ENCODE measurements at places on chromosomes 4 and X.
A peak's percentile ranks its signal among the peaks of the same experiment; 100 is the strongest.

GRCh38 chr4:70958681-70959080 is 34.8 kb upstream of the DCK start:
- no peak for DNase-seq

- DNase-seq: no peak
Observed at GRCh38 chr4:72527038-72527646, 41.9 kb downstream of the ADAMTS3 start.

- no peak for DNase-seq
Observed at GRCh38 chrX:41435708-41436107, 11.4 kb upstream of the NYX start.

DNA sequence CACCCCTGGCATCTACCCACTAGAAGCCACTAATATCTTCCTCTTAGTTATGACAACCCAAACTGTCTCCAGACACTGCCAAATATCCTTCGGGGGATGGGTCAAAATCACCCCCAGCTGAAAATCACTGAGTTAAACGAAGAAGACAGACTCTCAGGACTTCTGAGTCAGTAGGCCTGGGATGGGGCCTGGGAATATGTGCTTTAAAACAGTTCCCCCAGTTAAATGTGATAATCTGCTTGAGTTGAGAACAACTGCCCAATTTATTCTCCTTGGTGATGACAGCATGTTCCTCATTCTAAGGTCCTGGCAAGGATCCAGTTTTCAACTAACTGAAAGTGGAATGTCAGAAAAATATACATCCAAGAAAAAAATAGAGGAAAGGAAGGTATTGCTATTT is 52.4 kb downstream of the CBLL2 start:
- no peak for DNase-seq

DNA sequence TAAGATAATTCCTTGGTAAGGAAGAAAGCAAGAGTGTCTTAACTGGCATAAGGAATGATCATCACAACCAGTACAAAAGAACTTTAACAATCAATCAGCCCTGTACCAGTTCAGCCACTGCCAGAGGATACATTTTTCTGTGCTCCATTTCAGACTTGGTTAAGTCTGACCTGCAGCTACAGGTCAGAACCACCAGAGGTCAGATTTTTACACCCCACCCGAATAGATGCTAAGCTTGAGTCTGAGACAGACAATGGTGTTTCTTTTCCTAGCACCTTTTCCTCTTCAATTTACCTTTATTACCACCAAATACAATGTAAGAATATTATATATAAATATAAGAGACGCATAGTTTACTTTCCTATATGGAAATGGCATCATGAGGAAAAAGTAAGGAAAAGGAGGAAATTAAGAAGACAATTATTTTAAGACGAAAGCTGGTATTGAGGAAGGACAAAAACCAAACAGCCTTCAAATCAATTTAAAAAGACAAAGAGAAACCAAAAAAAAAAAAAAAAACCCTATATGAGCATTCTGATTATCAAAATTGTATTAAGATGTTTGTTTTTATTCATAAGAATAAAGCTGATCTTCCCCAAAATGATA is 215.3 kb upstream of the TTC29 start:
- DNase-seq: peak; percentile 19

DNA sequence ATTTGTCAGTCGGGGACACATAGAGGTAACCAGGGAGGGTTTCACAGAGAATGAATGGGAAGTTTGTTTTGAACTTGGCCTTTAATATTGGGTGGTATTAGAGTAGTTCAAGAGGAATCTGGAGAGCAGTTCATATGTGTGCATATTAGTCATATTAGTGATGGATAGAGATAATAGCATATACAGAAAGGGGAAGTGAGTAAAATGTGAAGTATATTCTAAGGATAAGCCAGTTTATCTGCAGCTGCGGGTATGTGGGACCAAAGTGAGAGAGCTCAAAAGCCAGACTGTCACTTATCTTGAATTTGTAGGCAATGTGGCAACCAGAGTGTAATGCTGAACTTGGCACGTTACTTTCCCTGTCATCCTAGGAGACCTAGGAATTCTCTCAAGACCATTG is 169.9 kb downstream of the AFF2 start:
- DNase-seq: no peak

DNA sequence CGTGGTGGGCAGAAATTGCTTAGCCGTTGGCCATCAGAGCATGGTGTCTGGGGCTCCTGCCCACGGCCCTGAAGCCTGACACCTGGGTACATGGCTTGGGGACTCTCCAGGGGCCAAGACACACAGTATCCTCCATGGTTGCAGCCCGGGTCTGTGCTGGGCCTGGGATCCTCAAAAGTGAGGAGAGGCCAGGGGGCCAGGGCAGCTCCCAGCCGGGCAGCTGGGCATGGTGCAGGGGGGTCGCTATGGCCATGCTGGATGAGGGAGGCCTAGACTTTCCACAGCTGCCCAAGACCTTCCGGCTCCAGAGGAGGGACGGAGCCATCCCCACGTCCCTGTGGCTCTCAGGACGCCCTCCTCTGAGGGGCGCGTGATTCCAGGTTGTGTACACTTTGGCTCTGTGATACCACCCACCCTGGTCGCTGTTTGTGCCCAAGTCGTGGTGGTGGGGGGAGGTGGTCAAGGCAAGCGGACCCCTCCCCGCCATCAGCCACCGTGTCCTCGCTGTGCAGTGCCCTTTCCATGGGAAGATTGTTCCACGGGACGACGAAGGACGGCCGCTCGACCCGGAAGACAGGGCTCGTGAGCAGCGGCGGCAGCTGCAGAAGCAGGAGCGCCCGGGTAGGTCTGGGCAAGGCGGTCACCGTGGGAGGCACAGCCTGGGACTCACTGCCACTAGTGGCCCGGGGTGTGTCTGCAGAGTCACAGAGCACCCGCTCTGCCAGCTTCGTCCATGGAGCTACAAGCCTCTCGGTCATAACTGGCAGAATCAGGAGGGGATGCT is 25.7 kb downstream of the NKX1-1 start:
- no peak for DNase-seq

GRCh38 chr4:59727745-59728144 is 1472.4 kb upstream of the ADGRL3 start:
- no peak for DNase-seq

GRCh38 chrX:115333446-115333845 is 43.9 kb downstream of the LUZP4 start:
- DNase-seq: no peak

GRCh38 chr4:133775881-133776280 is 425.7 kb downstream of the PABPC4L start:
- DNase-seq: no peak

GRCh38 chr4:25837107-25837506 is 25.7 kb downstream of the SEL1L3 start:
- DNase-seq: no peak

GRCh38 chr4:139814323-139815015 is 148.8 kb downstream of the MGST2 start:
- DNase-seq: no peak

- DNase-seq: no peak
Observed at GRCh38 chr4:99848591-99849001, 32.0 kb downstream of the DAPP1 start.

DNA sequence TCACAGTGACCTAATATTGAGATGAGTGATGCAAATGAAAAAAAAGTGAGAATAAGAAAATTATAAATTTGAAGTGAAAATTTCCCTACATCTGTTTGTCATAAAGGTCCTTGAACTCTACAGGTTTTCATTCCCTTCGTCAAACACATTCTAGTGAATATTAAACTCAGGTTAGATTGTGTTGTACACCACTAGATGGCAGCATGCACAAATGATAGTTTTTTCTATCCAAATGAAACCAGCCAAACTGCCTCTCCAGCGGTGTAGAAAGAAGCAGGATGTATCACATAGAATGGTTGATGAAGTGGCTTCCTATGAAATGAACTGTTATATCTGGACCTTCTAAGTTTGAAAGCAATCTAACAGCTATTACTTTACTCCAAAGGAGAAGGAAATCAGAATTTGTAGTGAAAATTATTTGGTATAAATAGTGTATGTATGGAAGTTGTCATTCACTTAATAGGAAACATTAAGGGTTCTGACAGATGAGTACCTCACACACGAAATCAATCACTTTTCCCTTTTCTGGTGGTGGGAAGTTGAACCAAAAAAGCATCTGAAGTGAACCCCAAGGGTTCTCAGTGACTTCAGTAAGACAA is 382.7 kb downstream of the UNC5C start:
- peak; percentile 15 for DNase-seq

DNA sequence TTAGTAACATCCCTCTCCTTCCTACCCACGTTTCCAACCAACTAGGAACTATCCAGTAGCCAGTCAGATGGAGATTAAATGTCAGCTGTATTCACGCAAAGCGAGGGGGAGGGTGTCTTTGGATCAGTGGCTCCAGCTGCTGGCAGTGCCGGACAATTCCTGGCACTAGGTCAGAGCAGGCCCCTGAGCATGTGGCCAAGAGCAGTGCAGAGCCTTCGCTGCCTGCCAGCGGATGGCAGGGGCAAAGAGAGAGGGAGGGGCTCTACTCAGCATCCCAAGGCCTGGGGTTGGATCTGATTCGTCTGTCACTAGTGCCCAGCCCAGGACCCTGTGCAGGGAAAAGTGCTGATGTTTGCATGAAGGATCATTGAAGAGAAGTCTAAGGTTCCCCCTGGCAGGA is 28.7 kb upstream of the JAKMIP1 start:
- no peak for DNase-seq

DNA sequence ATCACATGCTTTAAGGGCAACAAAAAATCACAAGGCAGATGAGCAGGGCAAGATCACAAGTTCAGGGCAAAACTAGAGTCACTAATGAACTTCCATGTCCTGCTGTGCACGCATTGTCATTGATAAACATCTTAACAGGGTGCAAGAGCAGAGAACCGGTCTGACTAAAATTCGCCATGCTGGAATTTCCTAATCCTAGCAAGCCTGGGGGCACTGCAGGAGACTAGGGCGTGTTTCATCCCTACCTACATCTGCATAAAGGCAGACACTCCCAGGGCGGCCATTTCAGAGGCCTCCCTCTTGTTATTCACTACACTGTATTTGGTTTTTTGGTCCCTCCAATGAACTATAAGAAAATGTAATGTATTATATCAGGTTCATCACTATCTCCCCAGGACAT is 203.6 kb downstream of the ARHGEF9 start:
- DNase-seq: no peak

DNA sequence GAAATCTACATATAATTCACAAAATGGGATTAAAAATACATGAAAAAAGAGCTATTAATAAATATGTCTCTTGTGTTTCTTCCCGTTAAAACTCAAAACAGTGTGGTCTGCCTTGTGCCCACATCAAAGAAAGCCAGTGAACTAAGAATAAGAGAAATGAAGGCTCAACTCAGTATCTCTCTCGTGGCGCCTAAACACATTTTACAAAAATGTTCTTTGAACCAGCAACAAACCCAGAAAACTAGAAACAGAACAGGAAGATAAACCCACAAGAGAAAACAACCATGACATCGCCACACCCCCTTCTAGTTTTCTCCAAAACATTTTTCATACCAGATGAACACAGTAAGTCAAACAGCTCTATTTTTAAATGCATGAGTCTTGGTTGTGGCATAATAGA is 130.1 kb downstream of the DCHS2 start:
- no peak for DNase-seq

GRCh38 chr4:2497931-2498330 is 29.0 kb downstream of the RNF4 start:
- DNase-seq: no peak

DNA sequence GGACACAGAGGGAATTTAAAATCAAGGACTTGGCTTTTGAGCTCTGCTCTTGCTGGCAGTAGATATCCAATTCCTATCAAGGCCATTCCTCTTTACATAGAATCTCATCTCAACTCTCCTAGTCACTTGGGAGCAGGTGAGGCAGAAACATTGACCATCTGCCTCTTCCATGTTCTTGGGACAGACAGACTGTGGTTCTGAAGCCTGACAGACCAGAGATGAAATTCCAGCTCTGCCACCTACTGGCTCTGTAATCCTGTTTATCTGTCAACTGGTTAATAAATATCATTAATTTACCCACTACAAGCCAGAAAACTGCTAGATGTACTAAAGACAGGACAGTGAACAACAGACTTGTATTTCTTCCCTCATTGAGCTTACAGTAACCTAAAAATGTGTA is 300.8 kb downstream of the ADGRL3 start:
- DNase-seq: no peak

- DNase-seq: no peak
Observed at GRCh38 chr4:10639100-10639499, 45.5 kb downstream of the CLNK start.

- DNase-seq: no peak
Observed at GRCh38 chr4:110904435-110905065, 281.7 kb upstream of the PITX2 start.

- DNase-seq: no peak
Observed at GRCh38 chrX:117327373-117327772, 789.2 kb downstream of the KLHL13 start.

DNA sequence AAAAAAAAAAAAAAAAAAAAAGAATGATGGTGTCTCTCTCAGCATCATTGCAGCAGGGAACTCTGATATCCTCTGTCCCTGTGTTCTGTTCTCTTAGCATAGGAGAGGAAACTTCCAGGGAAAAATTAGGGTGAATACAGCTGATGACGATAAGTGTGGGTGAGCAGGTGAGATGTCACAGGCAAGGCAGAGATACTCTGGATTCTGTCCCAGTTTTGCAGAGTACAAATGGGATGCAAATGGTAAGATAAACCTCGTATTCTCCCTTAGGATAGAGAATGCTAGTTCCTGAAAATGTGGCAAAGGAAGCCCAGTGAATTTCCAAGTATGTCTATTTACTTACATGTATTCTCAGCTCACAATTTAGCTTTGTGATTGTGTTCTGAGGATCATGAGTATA is 671.6 kb upstream of the BOD1L1 start:
- DNase-seq: no peak

DNA sequence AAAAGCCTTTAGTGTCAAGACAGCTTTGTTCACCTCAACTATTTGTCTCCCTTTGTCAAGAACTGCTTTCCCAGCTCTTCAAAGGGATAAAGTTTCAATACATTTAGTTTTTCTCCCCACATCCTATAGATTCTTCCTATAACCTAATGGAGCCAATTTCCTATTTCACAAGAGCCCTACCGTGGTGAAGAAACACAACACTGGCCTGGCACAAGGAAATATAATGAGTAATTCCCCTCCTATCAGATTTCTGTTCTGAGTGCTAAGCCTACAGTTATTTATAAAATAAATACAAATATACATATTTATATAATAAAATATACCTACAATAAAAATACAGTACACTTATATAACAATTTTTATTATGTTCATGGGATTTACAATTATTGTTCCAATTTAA is 89.9 kb downstream of the SHISA3 start:
- DNase-seq: no peak

GRCh38 chrX:92213786-92214185 is 434.6 kb downstream of the PCDH11X start:
- DNase-seq: no peak

GRCh38 chrX:140249088-140249487 is 255.8 kb downstream of the SOX3 start:
- no peak for DNase-seq

DNA sequence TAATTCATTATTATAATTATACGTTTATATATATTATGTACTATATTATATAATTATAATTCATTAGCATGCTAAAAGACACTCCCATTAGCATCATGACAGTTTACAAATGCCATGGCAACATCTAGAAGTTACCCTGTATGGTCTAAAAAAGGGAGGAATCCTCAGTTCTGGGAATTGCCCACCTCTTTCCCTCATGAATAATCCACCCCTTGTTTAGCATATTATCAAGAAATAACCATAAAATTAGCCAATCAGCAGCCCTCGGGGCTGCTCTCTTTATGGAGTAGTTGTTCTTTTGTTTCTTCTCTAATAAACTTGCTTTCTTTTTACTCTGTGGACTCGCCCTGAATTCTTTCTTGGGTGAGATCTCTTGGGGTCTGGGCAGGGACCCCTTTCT is 42.8 kb upstream of the SLC10A7 start:
- DNase-seq: no peak

GRCh38 chr4:3238721-3239120 is 10.2 kb upstream of the MSANTD1 start:
- no peak for DNase-seq

All from keratinocyte (primary cell).